Activated T-helper 2 cell treated with anti-CD3 and anti-CD28 coated beads, Interferon-gamma antibody, Interleukin-2, Interleukin-4, amounts not matched to agents 10 μg/mL and 5 μg/mL and 100 μg/mL, durations not matched to agents 14 hours and 24 hours and 36 hours (primary cell): ENCODE measurements at places on chromosomes 7 and 10. TPM values are rescaled to one million over a fixed set of nuclear protein-coding genes. Genes with fewer than 3 reads are reported as not detected.

DNA sequence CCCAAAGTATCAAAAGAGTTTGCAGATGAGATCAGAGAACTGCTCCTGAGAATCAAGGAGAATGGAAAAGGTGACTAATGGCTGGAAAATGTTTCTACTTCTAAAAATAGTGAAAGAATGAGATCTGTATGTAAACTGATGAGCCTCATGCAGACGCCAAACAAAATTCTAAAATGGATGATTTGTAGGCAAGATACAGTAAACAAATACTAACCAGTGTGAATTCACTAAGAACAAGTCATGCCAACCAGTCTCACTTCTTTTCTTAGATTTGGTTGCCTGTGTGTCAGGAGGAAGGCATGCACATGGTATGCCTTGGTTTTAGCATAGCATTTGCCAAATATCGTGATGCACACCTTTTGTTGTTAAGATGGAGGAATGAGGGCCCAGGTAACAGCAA lies 94.9 kb upstream of the PIK3CG start:
- peaks cover 59% of the 10 kb centered on the region for H3K4me1 ChIP-seq
- H3K36me3 ChIP-seq, result peaks cover 5% of the 10 kb centered on the region
- H3K27ac ChIP-seq, result peak overlapping the region; percentile 45
- DNase-seq, result no peak

- no peak for DNase-seq
- no peak overlapping the region for H3K27ac ChIP-seq
- H3K36me3 ChIP-seq, result no peaks in the 10 kb centered on the region
- no peaks in the 10 kb centered on the region for H3K27me3 ChIP-seq
- no peaks in the 10 kb centered on the region for H3K4me1 ChIP-seq
- no peak overlapping the region for H3K4me3 ChIP-seq
Observed at GRCh38 chr10:131662851-131663250, 238.0 kb upstream of the PPP2R2D start.

- DNase-seq, result no peak
- no peaks in the 10 kb centered on the region for H3K4me1 ChIP-seq
- peaks cover 23% of the 10 kb centered on the region for H3K36me3 ChIP-seq
Observed at GRCh38 chr10:1134156-1134555, 78.0 kb downstream of the WDR37 start.

- H3K27ac ChIP-seq, result no peak overlapping the region
- no peak for DNase-seq
- H3K36me3 ChIP-seq, result no peaks in the 10 kb centered on the region
- H3K27me3 ChIP-seq, result peaks cover 2% of the 10 kb centered on the region
- no peak overlapping the region for H3K4me3 ChIP-seq
Observed at GRCh38 chr7:93843260-93843659, 47.3 kb downstream of the TFPI2 start.

DNA sequence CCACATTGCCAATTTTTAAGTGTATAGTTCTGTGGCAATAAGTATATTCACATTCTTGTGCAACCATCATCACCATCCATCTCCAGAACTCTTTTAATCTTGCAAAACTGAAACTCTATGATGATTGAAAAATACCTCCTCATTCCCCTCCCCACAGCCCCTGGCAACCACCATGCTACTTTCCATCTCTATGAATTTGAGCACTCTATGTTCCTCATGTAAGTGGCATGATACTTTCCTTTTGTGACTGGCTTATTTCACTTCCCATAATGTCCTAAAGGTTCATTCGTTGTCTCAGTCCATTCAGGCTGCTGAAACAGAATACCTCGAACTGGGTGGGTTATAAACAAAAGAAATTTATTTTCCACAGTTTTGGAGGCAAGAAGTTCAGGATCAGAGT lies 23.4 kb upstream of the EGR2 start:
- no peaks in the 10 kb centered on the region for H3K36me3 ChIP-seq
- no peak for DNase-seq
- H3K27me3 ChIP-seq, result peaks cover 21% of the 10 kb centered on the region
- H3K4me3 ChIP-seq, result no peak overlapping the region
- peaks cover 18% of the 10 kb centered on the region for H3K4me1 ChIP-seq

DNA sequence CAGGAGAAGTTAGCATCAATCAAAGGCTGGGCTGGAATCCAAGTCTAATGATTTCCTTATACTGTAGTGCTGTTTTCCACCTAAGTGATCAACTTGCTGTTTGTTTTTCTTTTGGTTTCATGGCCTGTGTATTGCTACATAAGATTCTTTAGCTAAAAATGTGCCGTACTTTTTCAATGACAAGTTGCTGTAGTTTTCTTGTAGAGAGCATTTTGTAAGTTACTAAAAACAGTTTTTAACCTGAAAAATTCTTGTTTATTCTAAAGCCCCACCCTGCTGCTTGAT lies 1.3 kb downstream of the HELLS start:
- peak overlapping the region; percentile 99 for H3K4me3 ChIP-seq
- peak overlapping the region; percentile 98 for H3K27ac ChIP-seq
- H3K27me3 ChIP-seq, result no peaks in the 10 kb centered on the region
- peaks cover 33% of the 10 kb centered on the region for H3K4me1 ChIP-seq
- H3K36me3 ChIP-seq, result peaks cover 36% of the 10 kb centered on the region

GRCh38 chr7:87912121-87912520 lies 21.9 kb upstream of the ADAM22 start:
- no peak overlapping the region for H3K27ac ChIP-seq
- peaks cover 14% of the 10 kb centered on the region for H3K36me3 ChIP-seq
- H3K4me3 ChIP-seq, result no peak overlapping the region
- no peak for DNase-seq
- H3K4me1 ChIP-seq, result no peaks in the 10 kb centered on the region

DNA sequence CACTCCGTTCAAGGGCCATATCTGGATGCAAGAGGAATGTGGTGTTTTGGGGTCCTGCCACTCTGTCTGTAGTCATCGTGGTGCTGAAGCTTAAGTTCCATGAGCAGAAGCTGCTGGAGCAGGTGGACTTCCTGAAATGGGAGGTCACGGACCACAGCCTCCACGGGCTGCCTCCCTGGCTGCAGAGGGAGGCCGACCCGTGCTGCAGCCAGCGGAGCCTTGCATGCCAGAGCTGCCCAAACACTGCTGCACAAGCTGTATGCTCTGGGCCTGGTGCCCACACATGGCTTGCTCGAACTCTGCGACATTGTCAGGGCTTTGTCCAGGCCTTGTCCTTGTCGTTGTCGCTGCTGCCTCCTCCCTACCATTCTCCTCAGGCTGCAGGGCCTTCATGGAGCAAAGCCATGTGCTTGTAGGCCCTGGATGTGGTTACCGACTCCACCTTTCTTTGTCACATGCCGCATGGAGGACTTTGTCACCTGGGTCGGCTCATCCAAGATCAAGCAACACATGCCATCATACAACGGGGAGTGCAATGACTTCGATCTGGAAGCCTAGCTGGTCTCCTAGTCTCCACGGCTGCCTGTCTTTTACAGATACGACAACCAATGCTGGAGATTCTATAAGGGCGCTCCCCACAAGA lies 21.4 kb downstream of the GARIN1A start:
- no peak overlapping the region for H3K4me3 ChIP-seq
- no peaks in the 10 kb centered on the region for H3K36me3 ChIP-seq
- no peak for DNase-seq
- peaks cover 24% of the 10 kb centered on the region for H3K27me3 ChIP-seq

DNA sequence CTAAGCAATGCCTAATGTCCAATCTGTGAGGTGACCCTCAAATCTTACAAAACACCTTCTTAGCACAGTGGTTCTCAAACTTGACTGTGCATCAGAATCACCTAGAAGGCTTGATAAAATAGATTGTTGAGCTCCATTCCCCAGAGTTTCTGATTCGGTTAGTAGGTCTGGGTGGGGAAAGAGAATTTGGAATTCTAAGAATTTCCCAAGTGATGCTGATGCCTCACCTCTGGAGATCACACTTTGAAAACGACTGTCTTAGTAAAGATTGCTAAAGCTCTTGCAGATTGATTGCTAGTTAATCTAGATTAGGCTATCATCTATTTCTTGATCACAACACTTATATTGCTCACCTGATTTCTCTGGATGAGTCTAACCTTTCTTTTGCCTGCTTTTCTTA lies 126.6 kb downstream of the PCLO start:
- H3K27me3 ChIP-seq, result no peaks in the 10 kb centered on the region
- no peaks in the 10 kb centered on the region for H3K4me1 ChIP-seq
- H3K27ac ChIP-seq, result no peak overlapping the region
- H3K4me3 ChIP-seq, result no peak overlapping the region
- no peaks in the 10 kb centered on the region for H3K36me3 ChIP-seq

DNA sequence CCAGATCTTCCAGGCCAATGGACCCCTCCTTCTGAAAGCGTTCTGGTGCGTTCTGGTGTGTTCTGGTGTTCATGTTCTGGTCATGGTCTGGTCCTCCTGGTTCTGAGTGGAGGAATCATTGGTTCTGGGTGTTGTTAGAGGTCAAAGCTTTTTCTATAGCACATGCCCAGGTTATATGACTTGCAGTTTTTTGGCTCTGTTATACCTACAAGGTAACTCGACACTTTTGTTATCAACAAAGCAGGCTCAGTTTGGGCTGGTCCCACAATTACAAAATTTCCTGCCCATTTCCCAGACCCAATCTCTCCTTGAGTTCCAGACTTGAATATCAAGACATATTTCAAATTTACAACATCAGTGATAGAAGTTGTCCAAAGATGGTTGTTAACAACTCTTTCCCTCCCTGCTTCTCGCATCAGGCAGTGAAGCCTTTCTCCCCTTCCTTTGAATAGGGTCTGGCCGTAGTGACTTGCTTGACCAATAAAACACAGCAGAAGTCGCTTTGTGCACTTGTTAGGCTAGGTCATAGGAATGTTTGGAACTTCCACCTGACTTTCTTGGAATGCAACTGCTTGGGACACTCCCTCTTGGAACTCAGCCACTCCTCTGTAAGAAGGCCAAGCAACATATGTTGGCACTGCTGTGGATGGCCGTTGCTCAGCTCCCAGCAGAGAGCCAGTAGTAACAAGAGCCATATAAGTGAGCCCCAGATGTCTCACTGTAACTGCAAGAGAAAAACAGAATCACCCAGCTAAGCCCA lies 83.1 kb upstream of the STEAP1B start:
- H3K27me3 ChIP-seq, result peaks cover 46% of the 10 kb centered on the region
- H3K4me1 ChIP-seq, result peaks cover 18% of the 10 kb centered on the region

GRCh38 chr10:47406870-47407691 lies 23.0 kb upstream of the ZNF488 start:
- DNase-seq, result no peak
- H3K36me3 ChIP-seq, result no peaks in the 10 kb centered on the region
- H3K4me3 ChIP-seq, result no peak overlapping the region
- peaks cover 4% of the 10 kb centered on the region for H3K4me1 ChIP-seq
- H3K27me3 ChIP-seq, result peaks cover 2% of the 10 kb centered on the region
- no peak overlapping the region for H3K27ac ChIP-seq

GRCh38 chr7:13097499-13097898 lies 410.1 kb downstream of the ARL4A start:
- no peaks in the 10 kb centered on the region for H3K27me3 ChIP-seq
- H3K4me1 ChIP-seq, result peaks cover 5% of the 10 kb centered on the region
- no peaks in the 10 kb centered on the region for H3K36me3 ChIP-seq
- H3K4me3 ChIP-seq, result no peak overlapping the region

DNA sequence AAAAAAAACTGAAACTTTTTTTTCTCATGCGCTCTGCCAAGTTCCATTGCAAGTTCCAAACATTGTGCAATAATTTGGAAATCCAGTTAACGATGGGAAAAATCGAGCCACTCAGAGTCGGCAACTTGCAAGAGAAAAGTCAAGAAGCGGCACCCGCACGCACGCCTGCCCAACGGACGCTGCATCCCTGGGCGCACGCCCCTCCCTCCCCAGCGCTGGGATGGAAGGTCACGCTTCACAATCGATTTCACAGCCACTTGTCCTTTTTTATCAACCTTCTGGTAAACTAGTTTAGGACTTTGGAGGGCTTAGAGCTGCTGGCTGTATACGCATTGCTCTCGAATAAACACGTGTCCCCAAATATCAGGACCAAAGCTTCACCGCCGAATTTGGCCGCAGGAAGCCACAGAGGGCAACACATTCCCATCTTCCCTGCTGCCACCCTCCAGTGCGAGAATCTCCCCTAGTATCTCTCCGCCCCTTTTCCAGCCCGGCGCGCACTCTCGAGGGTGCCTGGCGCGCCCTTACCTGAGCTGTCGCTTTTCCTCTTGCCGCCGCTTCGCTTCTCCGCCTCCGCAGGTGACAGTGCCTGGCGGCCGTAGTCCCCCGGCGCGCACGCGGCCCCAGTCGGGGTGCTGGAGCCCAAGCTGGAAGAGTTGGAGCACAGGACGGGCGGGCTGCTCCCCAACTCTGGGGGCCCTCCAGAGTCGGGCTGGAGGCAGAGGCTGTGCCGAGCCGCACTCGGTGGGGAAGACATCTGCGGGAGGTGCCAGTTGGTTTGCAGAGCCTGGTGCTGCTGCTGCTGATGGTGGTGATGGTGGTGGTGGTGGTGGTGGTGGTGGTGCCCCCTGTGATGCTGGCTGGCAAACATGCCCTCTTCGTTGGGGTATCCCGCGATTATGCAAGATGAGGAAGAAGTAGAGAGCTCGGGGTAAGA lies 857 bp downstream of the MEOX2 start:
- no peak for DNase-seq
- H3K36me3 ChIP-seq, result no peaks in the 10 kb centered on the region
- H3K4me1 ChIP-seq, result no peaks in the 10 kb centered on the region
- peaks cover 41% of the 10 kb centered on the region for H3K27me3 ChIP-seq
- no peak overlapping the region for H3K27ac ChIP-seq
- no peak overlapping the region for H3K4me3 ChIP-seq

DNA sequence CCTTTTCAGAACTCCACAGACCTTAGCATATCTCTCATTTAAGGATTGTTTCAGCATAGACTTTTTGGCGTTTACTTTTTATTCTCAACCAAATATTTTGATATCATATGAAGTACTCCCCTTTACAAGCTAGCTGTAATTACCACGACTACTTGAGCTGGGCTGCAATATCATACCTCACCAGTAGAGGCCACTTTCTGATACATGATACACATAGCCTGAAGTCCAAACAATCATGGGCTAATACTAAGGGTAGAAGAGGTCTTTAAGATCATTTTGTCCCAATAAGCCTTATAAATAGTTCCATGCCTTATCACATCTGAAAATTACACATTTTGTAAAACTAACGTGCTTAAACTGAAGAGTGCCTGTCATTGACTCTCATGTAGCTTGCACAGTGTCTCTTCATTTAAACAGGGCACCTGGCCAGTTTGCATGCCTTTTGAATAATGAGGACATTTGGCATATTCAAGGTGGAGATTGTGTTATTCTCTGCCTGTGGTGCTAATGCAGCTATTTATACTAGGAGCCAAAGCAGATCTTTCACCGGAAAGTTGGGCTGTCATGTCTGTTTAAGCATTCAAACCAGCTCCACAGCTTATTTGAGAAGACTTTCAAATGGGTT lies 403.7 kb upstream of the ZMIZ1 start:
- no peak for DNase-seq
- no peaks in the 10 kb centered on the region for H3K36me3 ChIP-seq
- H3K27ac ChIP-seq, result no peak overlapping the region
- H3K4me1 ChIP-seq, result no peaks in the 10 kb centered on the region
- H3K27me3 ChIP-seq, result peaks cover 8% of the 10 kb centered on the region
- no peak overlapping the region for H3K4me3 ChIP-seq

DNA sequence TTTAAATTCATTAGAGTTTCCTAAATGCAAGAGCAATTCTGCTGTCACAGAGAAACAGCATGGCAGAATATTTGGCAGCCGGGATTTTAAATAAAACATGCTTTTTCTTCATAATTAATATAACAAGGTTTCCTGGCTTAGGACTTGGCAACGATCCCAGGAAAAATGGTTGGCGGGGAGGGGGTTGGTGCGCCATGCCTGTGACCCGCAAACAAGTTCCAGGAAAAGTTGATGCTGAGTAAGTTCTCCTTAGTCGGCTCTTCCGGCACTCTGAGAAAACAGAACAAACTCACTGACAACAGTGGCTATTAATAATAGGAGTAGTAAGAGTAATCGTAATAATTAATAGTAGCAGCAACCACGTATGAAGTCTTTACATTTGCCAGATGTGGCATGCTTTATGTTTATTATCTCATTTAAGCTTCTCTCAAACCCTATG lies 4.6 kb downstream of the HABP2 start:
- no peak overlapping the region for H3K27ac ChIP-seq
- peaks cover 14% of the 10 kb centered on the region for H3K27me3 ChIP-seq

GPR37 gene
- total RNA-seq, result not detected in 2 replicates

APBB1IP gene
- total RNA-seq, result 45.2 and 47.4 TPM in 2 replicates

OGDHL gene
- total RNA-seq, result 3.7 and 3.9 TPM in 2 replicates

SPDYE2B gene
- not detected in 2 replicates for total RNA-seq

GIMAP2 gene
- total RNA-seq, result 29.3 and 30.5 TPM in 2 replicates

CNPY1 gene
- not detected in 2 replicates for total RNA-seq
